Activated T-cell treated with anti-CD3 and anti-CD28 coated beads, Interleukin-2, amount 50 U/mL, for 4 hours (primary cell): ENCODE measurements at places on chromosomes 4 and X.

DNA sequence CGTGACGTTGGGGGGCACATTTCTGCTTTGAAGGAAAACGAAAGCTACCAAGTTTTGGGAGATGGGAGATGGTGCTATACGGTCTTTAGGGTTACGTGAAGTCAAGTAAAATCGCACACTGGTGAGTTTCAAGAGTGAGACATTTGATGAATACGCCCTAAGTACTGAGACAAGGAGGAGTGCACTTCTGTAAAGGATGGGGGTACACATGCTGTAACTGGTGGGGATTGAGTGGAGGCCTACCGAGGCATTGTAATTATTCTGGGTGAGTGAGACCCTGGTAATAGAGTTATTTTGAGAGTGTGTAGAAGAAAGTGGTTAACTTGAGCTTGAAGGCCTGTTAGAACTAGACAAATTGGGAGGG, 536 bp downstream of the SH3BGRL start:
- no peak for DNase-seq

DNA sequence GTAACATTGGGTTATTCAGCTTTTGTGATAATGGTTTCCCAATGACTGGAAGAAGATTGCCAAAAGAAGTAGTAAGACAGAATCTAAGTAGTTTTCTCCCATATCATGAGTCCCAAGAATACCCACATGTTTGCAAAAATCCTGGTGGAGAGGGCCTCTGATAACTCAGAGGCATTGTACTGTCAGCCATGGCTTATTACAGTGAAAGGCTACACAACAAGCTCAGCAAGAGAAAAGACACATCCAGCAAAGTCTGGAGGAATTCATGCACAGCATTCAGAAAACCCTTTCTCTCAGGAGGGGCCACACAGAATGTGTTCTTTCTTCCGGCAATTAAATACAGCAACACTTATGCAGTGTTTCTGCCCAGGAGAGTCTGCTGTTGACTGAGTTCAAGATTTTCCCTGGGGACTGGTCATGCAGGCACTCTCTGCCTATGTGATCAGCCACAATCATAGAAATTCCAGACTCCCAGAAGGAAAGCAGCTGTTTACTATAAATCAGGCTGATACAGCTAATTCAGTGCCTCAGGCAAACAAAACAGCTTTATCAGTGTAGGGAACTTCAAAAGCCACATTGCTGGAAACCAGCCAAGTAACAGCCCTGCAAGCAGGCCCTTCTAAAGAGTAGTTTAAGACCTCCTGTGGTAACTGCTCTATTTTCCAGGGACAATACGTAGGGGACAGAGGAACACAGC, 937.1 kb downstream of the CCSER1 start:
- DNase-seq, result no peak

GRCh38 chrX:68487924-68488323, 10.9 kb upstream of the YIPF6 start:
- DNase-seq, result no peak

- DNase-seq, result no peak
Measured at GRCh38 chr4:58274553-58274952, 1164.4 kb upstream of the IGFBP7 start.
